ENCODE measurements at places on chromosomes 5 and 9.
A peak's percentile ranks its signal among the peaks of the same experiment; 100 is the strongest.

- no peak for DNase-seq
Measured at GRCh38 chr9:128728298-128728697, 4.4 kb upstream of the ZDHHC12 start.

DNA sequence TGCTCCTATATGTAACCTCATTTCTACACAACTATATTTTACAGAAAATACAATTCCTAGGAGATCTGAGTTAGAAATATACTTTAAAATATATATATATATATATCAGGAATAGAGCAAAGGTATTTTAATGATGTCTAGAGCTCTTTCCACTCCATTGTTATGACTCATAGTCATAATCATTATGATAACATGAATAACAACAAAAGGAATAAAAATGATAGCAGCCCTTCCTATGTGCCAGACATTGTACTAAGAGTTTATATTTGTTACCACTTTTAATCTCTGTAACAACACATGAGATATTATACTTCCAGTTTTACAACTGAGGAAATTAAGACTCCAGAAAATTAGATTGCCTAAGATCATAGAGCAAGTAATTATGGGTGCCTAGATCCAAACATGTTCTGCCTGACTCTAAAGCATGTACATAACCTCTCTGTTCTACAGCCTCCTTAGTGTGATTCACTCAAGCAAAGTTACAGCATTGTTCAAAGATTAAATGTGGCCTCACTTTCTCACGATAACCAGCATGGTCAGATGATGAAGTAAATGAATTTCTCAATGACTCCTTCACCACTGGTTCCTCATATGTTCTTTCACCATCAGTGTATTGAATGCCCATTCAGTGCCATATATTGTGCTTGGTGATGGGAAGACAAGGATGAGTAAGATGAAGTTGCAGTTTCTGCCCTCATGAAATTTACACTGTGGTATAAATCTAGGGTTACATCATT is 452.1 kb downstream of the EFNA5 start:
- no peak for DNase-seq

DNA sequence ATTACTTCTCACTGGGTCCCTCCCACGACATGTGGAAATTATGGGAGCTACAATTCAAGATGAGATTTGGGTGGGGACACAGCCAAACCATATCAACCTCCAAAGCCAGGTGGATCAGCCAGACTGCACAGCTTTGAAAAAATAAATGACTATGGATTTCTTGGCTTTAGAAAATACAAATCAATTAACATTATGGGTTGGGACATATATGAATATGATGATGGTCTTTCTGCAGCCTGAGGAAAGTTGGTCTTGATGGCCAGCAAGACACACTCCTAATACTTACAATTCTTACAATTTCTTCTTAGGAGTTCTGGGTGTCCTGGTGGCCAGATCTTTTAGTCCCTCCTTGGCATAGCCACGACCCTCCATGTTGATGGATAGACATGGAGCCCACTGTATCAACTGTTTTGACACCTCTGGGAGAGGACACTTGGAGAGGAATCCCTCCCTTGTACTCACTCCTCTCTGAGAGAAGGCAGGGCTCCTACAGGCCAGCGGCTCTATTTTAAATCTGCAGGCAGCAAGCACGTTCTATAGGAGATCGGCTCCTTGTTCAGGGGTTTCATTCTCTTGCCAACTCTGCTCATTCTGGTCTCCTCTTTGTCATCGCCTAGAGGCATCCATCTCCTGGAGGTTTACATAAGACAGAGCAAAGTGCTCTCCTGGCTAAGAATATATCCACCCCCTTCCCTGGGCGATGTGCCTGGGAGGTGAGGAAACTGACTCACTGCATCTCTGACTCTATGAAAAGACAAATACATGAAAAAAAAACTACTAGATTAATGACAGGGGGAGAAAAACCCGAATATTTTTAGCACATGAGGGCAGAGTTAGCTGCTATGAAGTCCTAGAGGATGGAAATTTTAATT is 145.9 kb downstream of the CARTPT start:
- peak; percentile 68 for DNase-seq

- no peak for DNase-seq
Measured at GRCh38 chr9:121952611-121953010, 140.5 kb downstream of the TTLL11 start.

- peak; percentile 74 for DNase-seq
Measured at GRCh38 chr5:168291342-168291963, at the start of gene WWC1. Gene WWC1, plus strand, starts transcription at chr5:168291645. Its CDS starts 508 bp downstream, at chr5:168292153.

GRCh38 chr9:105258225-105258737 is 13.8 kb downstream of the SLC44A1 start:
- no peak for DNase-seq

DNA sequence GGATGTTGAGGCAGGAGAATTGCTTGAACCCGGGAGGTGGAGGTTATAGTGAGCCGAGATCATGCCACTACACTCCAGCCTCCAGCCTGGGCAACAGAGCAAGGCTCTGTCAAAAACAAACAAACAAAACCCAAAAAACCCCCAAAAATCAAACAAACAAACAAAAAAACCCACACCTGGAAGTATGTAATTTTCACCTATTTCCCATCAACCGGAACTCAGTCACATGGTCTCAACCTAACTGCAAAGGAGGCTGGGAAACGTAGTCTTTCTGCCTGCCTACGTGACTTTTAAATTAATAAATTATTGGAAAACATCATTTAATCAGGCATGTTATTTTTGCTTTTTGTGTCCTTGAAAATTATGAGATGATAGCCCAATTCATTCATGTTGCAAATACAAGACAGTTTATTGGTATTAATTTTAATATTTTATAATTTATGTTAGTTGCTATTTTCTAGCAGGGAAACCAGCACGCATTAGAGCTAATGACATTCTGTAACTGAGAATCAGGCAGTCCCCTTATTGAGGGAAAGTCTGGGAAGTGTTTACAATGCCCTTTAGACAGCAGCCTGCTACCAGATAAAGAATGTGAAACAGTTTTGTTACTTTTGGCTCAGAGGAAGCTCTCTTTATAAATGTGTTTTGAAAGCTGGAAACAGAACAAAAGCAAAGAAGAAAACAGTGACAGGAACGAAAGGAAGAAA is 110.3 kb downstream of the NXNL2 start:
- peak; percentile 33 for DNase-seq

- DNase-seq = no peak
Measured at GRCh38 chr5:82698026-82698425, 379.2 kb downstream of the TMEM167A start.

DNA sequence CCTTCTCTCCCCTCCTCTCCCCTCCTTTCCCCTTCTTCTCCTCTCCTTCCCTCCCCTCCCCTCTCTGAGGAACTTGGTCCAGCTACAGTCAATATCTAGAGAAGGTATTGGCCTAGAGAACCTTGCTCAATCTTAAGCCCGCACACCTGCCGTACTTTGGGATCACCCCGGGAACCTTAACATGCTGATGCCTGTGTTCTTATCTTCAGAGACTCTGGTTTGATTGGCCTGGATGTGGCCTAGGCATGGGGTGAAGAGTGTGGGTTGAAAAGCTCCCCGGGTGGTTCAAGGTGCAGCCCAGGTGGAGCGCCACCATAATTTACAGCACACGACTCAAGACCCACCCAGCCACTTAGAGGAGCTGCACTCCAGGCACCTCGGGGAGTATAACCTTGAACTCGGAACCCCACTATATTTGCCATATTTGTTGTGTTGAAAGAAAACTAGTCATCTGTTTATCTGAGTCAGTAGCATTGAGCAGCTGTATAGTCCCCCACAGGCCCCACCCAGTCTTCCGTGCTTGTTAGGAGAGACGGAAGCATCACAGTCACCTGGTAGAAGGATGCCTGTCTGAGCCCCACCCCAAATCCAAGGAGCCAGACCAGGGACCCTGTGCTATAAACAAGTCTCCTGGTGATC is 14.4 kb upstream of the PHF19 start:
- no peak for DNase-seq

- no peak for DNase-seq
Measured at GRCh38 chr9:30039712-30040111, 2344.7 kb upstream of the ACO1 start.

GRCh38 chr9:21919377-21920362 is 74.5 kb downstream of the CDKN2A start:
- peak; percentile 46 for DNase-seq

DNA sequence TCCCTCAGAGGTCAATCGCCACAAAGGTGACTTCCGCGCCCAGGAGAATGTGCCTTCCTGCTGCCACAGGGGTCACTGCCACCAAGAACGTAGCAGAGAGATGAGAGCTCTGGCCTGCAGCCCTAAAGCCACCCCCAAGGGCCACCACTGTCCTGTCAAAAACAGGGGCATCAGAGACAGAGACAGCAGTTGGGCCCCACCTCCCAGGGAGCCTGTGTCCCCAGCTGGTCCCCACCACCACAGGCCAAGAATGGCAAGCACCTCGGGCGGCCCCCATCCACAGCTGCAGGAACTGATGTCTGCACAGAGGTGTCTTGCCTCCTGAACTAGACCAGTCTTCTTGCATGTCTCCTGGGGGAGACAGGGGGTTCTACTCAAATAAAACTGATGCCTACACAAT is 5.8 kb downstream of the SPATA31E1 start:
- no peak for DNase-seq

DNA sequence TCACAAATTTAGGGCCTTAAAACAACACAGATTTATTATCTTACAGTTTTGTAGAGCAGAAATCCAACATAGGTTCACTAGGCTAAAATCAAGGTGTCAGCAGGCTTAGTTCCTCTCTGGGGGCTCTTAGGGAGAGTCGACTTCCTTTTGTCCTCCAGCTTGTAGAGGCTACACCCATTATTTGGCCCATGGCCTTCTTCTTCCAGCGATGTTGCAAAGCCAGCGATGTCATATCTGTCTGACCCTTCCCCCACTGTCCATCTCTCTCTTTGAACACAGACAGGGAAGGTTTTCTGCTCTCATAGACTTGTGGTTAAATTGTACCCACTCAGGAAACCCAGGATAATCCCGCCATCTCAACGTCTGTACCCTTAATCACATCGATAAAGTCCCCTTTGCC is 60.3 kb upstream of the SHB start:
- DNase-seq = no peak

GRCh38 chr9:37293664-37294524 is 128.6 kb upstream of the GRHPR start:
- peak; percentile 36 for DNase-seq

DNA sequence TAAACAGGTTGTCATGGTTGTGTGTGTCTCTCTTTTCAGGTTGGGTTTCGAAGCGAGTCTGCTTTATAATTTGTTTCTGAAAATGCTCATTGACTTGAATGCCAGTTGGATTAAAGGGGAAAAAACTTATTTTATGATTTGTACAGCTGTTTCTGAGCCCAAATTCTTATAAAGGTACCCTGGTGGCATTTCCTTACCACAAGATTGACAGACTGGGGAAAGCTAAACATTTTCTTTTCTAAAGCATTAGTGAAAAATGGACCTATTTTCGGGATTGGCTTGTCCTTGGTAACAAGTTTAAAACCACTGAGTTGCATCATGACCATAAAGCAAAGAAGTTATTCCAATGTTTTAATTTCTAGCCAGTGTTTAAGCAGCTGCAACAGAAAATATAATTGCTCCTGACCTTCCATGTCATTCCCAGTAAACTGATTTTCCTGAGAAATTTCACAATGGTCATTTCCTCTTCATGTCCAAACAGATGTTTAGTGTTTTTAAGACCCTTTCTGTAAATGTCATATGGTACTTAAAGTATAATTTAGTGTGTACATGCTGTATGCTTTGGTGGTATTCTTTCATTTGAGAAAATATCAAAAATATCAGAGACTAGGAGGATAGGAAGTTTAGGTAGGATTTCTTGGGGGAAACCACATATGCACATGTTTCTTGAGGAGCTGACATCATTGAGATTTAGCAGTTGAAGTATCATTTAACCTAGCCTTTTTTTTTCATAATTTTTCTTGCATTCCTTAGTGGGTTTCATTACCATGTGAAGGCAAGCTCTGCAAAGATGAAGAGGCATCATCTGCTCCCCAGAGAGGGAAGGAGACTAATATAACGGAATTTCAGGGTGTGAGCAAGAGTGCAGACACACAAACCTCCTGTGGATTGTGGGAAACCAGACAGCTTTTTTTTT is 667.1 kb upstream of the RGMB start:
- no peak for DNase-seq

- no peak for DNase-seq
Measured at GRCh38 chr5:41432481-41433253, 77.7 kb downstream of the PLCXD3 start.

DNA sequence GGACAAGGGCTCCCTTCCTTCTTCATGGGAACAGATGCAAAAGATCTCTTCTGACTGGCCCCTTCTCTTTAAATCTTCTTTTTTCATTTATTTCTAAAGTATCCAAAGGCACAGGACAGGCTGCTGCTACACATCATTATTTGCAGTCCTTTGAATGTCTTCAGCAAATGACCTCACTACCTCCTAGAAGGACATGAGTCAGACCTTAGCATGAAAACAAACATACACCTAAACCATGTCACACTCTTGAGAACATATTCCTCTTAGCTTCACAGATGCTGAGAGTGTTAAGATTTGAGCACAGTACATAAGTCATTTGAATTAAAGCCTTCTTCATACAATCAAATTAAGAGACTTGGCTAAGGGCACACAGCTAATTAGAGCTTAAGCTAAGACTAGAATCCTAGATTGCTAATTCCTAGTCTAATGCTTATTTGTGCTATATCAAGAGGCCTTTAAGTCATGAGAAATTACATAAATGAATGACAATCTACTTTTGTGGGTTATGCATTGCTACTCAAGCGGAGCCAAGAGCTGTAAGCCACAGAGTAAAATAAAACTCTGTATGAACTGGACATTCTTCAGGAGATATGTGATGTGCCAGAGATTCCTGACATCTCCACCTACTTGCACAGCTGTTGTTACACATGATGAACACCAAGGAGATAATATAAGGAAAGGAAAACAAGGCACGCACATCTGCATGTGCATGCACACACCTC is 109.1 kb upstream of the PTGER4 start:
- no peak for DNase-seq

DNA sequence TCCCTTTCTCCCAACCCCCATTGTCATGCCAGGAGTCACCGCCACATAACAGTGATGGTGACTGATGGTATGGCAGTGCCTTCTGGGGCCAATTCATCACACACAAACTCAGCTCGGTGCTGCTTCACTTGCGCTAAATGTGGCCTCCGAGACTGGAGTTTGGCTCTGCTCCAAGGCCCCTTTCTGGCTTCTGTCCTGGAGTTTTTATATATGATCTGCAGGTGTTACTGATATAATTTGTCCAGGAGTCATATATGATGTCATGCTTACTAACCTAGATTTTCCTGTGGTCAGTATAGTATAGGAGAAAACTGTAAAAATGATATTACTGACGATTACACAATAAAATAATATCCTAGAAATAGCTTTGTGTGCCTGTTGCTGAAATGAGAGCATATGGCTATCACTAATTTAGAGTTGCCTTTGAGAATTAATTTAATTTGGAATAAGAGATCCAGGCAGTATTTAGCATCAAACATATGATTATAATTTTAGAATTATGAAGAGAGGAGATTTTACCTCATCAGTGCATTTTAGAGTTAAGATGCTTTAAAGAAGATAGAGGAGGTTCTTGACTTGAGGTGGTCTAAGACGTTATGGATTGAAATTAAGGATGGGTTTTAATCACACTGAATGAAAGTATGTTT is 334.1 kb upstream of the CD180 start:
- DNase-seq = no peak

Data from SJSA1 (cell line).